ENCODE measurements at places on chromosomes 3 and 15. TPM values are rescaled to one million over a fixed set of nuclear protein-coding genes. Genes with fewer than 3 reads are reported as not detected.

SCG5 gene
- not detected for total RNA-seq

GHRL gene
- not detected for total RNA-seq

SH2D7 gene
- total RNA-seq: not detected

ADAMTSL3 gene
- 9.2 TPM for total RNA-seq

VILL gene
- total RNA-seq: 2.7 TPM

IGF2BP2 gene
- total RNA-seq: 16.7 TPM
